ENCODE measurements at places on chromosomes 2 and 18.

DNA sequence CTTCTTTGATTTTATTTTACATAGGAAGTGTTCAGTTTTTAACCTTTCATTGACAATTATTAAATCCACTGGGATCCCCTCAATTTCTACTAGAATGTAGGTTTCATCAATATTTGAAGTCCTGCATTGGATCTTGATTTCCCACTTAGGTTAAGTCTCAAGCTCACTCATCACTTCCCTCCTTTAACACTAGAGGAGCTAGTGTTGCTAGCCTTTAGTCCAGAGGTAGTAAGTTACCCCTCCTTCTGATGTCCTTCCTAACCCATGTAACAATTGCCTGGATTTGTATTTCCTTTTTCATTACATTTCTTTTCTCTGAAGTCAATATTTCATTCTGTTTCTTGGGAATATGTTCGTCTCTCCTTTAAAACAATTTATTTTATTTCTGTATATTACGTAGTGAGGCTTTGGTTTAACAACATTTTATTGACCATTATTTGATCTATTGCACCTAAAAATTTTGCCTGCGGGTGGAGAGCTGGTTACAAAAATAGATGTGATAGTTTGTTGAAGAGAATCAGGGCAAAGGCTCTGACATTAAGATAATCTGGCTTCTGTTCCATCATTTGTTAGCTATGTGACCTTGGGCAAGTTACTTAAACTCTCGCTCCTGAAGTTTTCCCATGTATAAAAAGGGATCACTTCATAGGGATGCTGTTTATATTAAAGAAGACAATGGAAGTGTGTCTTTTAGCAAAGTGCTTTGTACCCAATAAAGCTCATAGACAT lies 833.0 kb downstream of the SLC4A3 start:
- no peak for DNase-seq

DNA sequence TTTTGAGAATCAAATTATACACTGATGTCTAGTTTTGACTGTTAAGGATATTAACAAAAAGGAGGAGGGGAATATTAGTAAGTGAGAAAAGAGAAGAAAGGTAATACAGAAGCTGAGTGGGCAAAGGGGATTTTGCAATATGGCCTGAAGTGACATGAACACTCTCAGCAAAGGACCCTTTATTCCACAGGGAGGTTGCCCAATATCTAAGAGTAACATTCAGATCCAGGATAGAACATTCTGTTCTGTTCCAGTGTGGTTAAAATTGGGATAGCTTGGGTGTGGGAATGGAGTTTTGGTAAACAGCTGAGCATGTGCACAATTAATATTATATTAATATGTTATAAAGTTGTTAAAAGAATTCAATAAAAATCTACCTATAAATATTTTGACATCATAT lies 120.1 kb downstream of the ZNF385B start:
- DNase-seq = no peak

- no peak for DNase-seq
Observed at GRCh38 chr2:66832646-66833435, 397.9 kb downstream of the MEIS1 start.

DNA sequence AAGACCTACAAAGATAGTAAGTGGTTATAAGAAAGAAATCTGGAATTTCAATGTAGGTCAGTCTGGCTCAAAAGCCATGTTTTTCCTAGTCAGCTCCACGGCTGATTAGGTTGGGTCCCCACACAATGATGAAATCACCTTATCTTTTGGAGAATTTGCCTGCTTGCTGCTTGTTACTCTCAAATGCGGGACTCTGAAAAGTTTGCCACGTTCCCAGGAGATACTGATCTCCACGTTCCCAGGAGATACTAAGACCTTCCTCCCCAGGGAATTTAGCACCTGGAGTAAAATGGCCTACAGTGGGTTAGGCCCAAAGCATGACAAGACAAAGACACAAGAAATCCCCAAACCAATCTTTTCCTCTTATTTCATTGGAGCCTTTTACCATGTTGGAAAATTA lies 449.6 kb downstream of the TNS1 start:
- DNase-seq = no peak

GRCh38 chr2:144511937-144512336 lies 8.0 kb downstream of the ZEB2 start:
- DNase-seq = no peak

GRCh38 chr2:232523682-232524597 lies 2.0 kb upstream of the CHRND start:
- no peak for DNase-seq

GRCh38 chr2:174177316-174177890 lies 70.9 kb downstream of the OLA1 start:
- DNase-seq = no peak
